ENCODE measurements at places on chromosomes 3 and 15. TPM values are rescaled to one million over a fixed set of nuclear protein-coding genes. Genes with fewer than 3 reads are reported as not detected.
A peak's percentile ranks its signal among the peaks of the same experiment; 100 is the strongest.

SH3GL3 gene
- total RNA-seq: not detected

HDAC11 gene
- 1.6 TPM for total RNA-seq

PLAAT1 gene
- total RNA-seq: 0.28 TPM

CFAP100 gene
- total RNA-seq: not detected

PYGO1 gene
- total RNA-seq: not detected

CPN2 gene
- not detected for total RNA-seq

ATP10A gene
- total RNA-seq: 26.8 TPM

USP8 gene
- total RNA-seq: 48.6 TPM

GRCh38 chr3:71389911-71390573, 193.5 kb downstream of the FOXP1 start:
- DNase-seq: peak; percentile 43

DNA sequence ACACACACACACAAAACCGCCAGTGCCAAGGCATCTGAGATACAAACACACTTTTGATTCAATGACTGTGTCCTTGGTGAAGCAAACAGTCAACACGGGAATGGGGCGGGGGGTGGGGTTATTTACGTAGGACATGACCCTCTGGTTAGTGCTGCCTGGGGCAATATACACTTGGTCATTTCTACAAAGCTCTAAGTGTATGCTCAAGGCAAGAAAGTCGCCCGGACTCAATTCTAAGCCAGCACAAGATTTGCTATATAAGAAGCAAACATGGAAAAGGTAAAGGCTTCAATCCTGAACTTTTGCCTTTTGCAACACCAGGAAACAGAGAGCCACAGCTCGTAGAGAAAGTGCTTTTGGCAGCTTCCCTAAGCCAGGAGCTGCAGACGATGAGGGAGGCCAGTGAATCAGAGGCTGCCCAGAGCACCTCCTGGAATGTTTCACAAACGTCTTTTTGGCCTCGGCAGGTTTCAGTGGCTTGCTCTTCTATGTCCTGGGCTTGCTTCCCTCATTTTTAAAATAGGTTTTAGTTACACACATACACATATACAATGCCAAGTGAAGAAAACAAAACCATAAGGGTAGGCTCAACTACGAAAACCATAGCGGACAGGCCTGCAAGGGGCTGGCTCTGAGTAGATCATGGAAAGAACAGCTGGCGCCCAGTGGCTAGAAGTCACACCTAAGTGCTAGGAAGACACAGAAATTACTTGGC, 73.6 kb downstream of the TM4SF4 start:
- no peak for DNase-seq

- DNase-seq: peak; percentile 57
Observed at GRCh38 chr3:184334470-184335158, 2.8 kb upstream of the FAM131A start.

DNA sequence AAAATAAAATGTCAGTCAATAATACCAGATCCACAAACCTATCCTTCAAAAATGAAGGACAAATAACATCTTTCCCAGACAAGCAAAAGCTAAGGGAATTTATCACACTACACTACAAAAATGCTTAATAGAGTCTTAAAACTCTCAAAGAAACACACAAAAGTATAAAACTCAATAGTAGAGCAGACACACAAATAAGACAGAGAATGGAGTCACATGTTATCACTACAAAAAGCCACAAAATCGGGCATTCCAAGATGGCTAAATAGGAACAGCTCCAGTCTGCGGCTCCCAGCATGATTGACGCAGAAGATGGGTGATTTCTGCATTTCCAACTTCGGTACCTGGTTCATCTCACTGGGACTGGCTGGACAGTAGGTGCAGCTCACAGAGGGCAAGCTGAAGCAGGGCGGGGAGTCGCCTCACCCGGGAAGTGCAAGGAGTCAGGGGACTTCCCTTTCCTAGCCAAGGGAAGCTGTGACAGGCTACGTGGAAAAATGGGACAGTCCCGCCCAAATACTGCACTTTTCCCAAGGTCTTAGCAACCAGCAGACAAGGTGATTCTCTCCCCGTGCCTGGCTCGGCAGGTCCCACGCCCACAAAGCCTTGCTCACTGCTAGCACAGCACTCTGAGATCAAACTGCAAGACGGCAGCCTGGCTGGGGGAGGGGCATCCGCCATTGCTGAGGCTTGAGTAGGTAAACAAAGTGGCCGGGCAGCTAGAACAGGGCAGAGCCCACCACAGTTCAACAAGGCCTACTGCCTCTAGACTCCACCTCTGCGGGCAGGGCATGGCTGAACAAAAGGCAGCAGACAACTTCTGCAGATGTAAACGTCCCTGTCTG, 46.3 kb downstream of the SENP7 start:
- peak; percentile 72 for DNase-seq

GRCh38 chr3:96259299-96259698, 555.1 kb upstream of the EPHA6 start:
- no peak for DNase-seq

DNA sequence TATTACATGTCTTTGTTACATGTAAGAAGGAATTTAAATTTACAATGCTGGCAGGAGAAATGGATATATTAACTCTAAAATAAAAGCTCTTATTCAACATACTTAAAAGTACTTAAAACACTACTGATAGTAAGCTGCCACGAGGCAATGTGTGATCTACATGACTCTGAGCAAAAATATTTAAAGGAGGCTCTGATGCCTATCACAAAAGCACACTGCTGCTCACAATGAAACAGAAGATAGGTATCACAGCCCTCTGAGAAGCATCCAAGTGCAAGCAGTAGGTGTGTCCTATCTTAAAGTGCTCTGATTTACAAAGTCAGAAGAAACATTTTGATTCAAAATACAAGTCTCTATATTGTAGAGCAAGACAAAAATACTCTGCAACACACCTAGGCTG, 371.2 kb upstream of the WNT5A start:
- no peak for DNase-seq

GRCh38 chr3:56339671-56340070, 128.6 kb downstream of the ERC2 start:
- DNase-seq: no peak

DNA sequence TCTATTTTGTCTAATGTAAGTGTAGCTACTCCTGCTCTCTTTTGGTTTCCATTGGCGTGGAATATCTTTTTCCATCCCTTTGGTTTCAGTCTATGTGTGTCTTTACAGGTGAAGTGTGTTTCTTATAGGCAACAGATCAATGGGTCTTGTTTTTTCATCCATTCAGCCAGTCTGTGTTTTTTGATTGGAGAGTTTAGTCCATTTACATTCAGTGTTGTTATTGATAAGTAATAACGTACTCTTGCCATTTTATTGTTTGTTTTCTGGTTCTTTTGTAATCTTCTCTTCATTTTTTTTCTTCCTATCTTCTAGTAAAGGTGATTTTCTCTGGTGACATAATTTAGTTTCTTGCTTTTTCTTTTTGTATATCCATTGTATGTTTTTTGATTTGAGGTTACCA, 97.1 kb downstream of the GLDN start:
- DNase-seq: no peak

DNA sequence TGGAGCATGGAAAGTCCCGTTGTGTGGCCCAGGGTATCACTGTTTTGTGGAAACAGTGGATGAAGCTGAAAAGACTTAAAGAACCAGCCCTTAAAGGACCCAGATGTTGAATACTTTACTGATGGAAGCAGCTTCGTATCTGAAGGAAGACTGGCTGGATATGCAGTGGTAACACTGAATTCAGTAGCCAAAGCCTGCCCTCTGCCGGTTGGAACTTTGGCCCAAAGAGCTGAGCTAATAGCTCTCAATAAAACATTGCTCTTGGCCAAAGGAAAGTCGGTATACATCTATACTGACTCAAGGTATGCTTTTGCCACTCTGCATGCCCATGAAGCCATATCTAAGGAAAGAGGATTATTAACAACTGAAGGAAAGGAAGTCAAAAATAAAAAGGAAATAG, 885.4 kb downstream of the PDCD6IP start:
- peak; percentile 11 for DNase-seq

- DNase-seq: no peak
Observed at GRCh38 chr3:141410408-141410807, 42.1 kb downstream of the ZBTB38 start.

DNA sequence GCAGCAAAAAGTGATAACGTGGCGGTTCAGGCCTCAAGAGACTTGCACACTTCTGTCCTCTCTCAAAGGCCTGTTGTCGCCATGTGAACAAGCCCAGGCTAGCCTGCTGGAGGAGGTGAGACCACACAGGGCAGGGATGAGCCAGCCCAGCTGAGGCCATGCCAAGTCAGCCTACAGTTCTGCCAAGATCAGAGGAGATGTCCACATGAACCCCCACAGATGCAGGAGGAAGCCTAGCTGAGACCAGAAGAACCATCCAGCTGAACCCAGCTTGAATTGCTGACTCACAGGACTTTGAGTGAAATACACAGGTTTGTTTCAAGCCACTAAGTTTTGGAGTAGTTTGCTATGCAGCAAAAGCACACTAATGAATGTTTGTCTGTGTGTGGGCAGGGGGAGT, 50.3 kb upstream of the SEC13 start:
- DNase-seq: no peak

- no peak for DNase-seq
Observed at GRCh38 chr15:63042877-63043334, 359 bp downstream of the TPM1 start.

- no peak for DNase-seq
Observed at GRCh38 chr3:37912052-37912733, 50.5 kb downstream of the CTDSPL start.

- DNase-seq: no peak
Observed at GRCh38 chr3:37154668-37155314, 19.6 kb downstream of the LRRFIP2 start.

- no peak for DNase-seq
Observed at GRCh38 chr15:66760968-66761725, 59.1 kb downstream of the SMAD6 start.

- no peak for DNase-seq
Observed at GRCh38 chr3:183779896-183780465, 45.4 kb downstream of the MAP6D1 start.

DNA sequence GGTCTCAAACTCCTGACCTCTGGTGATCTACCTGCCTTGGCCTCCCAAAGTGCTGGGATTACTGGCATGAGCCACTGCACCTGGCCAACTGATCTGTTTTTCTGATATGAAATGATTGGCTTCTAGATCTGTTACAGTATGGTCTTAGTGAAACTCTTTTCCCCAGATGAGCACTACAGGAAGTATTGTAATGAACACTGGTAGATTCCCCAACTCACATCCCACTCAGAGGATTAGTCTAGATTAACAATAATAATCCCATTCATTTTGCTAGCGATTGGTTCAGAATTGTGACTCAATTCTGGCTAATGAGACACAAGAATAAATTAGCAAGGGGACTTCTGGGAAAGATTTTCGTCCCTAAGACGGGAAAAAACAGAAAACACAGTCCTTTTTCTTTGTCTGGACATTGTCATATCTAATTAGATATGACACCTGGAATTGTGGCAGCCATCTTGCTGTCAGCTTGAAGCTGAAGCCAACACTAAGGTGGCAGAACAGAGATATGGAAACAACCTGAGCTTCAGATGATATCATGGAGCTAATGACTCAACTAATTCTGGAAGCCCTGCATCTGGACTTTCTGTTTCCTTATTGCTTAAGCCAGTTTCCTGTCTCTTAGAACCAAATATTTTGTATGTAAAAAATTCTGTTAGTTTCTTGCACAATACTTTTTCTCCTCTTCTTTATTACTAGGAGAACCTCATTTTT, 17.4 kb upstream of the NPTN start:
- DNase-seq: peak; percentile 3

- no peak for DNase-seq
Observed at GRCh38 chr3:134772591-134772990, 22.5 kb upstream of the EPHB1 start.

DNA sequence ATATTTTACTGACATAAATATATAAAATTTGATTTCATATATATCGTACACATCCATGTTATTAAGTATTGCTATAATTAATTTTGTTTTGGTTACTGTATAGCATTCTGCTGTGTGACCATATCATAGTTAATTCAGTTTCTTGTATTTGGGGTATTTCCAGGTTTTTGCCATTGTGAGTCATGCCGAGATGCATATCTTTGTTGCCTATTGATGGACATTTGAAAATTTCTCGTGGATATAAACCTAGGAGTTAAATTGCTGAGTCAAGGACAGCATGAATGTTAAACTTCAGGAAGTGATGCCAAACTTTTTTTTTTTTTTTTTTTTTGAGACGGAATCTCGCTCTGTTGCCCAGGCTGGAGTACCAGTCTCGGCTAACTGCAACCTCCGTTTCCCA, 33.7 kb upstream of the GPR171 start:
- DNase-seq: no peak

- no peak for DNase-seq
Observed at GRCh38 chr15:88476635-88477060, 9.1 kb downstream of the MRPS11 start.

Measured in activated naive CD8-positive, alpha-beta T cell treated with anti-CD3 and anti-CD28 coated beads for 36 hours (primary cell).